ENCODE measurements at places on chromosomes 2 and 18.

GRCh38 chr2:53455094-53455493, 312.5 kb upstream of the CHAC2 start:
- DNase-seq = no peak

GRCh38 chr2:140972724-140973123, 1158.1 kb downstream of the LRP1B start:
- no peak for DNase-seq

DNA sequence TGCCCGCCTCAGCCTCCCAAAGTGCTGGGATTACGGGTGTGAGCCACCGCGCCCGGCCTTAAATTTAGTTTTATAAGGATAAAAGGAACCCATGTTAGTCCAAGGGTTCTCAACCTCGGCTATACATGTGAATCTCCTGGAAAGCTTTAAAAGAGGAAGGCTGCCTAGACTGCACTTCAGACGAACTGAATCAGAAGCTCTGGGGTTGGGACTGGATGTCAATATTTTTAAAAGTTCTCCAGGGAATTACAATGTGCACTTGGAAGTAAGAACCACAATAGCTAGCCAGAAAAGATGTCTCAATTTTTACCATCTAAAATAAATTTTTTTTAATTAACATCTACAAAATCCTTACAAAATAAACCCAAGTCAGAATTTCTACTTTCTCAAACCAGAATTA, 10.1 kb downstream of the LMAN2L start:
- DNase-seq = no peak

DNA sequence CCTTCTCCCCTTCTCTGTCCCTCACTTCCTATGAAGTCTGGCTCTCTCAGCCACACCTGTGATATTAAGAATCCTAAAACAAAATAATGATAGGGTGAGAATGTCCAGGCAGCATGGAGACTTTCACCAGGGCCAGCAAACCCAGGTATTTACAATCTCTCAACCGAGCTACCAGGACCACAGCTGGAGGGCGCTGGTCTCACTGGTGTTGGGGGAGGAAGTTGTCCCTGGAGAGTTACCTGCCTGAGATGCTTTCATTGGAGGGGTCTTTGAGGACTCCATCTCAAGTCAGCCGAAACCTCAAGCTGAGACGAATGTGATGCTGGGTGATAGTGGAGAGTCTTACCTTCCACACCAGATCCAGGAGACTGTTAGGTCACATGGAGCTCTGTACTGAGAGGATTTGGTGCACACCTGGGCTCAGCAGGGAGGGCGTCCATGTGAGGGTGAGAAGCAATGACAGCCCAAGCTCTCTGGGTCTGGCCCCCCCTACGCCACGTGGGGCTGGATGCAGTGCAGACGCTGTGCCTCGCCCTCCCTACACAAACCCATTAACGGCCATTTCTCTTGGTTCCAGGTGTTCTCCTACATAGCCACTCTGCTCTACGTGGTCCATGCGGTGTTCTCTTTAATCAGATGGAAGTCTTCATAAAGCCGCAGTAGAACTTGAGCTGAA, 27.4 kb downstream of the MAL start:
- no peak for DNase-seq

DNA sequence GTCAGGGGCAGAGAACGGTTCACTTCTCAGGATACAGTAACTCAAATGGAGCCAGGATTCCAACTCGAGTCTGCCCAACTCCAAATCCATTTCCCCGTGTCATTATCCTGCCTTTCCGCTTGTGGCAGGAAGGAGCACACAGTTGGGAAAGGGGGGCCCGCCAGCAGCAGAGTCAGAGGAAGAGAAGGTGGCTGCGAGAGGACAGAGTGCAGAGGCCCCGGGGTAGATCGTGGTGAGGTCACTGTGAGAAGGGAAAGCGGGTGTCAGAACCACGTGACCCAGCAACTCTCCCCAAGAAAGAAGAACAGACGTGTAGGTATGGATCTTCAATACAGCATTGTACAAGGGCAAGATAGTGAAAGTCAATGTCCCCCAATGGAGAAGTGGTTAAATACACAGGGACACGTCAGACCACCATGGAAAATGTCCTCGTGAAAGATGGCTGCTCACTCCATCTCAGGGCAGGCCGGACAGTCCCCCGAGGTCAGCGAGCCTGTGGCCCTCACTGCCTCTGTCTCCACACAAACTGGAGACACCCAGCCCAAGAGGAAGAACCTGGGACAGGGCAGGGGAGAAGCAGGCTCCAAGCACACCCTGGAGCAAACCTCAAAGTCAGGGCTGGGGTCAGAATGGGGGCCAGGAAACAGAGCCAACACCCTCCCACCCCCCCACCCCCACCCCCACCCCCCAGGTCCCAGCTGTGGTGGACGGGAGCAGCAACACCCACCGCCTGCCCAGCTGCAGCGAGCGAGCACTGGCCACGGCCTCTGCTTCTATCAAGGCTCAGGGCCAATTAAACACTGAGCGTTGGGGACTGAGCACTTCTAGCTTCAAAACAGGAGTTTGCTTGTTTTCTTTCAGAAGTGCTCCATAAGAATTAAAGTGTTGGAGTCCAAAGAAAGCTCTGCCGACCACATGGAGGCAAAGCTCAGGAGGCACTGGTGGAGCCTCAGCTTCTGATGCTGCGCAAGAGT, 92.7 kb downstream of the EIPR1 start:
- DNase-seq = no peak

GRCh38 chr18:24461996-24462395, 1.6 kb downstream of the HRH4 start:
- DNase-seq = no peak

DNA sequence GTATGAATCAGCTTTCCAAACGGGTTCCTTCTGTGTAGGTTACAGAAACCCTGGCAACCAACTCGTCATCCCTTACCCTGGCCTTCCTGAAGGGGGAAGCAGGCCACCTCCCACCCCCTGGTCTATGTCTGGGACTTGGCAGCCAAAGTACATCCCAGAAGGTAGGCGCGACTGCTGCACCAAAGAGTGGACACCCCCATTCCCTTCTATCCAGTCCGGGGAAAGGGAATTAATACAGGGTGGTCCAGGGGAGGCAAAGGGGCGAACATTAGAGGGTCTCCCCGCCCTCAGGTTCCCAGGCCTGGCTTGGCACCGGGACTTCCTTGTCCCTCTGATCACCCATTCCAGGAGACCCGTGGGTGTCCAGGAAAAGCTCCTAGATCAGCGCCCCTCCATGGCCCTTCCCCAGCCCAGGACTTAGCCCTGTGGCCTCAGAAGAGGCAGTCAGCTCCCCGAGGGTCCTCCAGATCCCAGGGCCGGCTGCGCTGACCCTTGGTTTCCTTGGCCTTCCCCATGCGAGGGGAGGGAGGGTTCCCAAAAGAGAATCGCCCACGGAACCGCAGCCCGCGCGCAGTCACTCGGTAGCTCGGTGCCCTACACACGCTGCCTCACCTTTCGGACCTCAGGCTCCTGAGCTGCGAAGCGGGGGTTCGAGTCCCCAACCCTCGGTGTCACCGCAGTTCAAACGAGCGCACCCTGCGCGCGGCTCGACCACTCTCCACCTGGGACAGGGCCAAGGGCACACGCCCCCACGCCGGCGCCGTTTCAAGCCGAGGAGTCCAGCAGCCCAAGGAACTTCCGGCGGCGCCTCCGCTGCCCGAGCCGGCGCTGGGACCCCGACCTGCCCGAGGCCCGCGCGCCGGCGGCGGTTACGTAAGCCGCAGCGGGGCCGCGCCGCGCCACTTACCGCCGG, at the start of gene PER2:
PER2 (minus strand) TSS at position 874 of the 913 bp plus-strand sequence. CDS start 10,674 bp downstream, outside the sequence.
- peak; percentile 54 for DNase-seq

DNA sequence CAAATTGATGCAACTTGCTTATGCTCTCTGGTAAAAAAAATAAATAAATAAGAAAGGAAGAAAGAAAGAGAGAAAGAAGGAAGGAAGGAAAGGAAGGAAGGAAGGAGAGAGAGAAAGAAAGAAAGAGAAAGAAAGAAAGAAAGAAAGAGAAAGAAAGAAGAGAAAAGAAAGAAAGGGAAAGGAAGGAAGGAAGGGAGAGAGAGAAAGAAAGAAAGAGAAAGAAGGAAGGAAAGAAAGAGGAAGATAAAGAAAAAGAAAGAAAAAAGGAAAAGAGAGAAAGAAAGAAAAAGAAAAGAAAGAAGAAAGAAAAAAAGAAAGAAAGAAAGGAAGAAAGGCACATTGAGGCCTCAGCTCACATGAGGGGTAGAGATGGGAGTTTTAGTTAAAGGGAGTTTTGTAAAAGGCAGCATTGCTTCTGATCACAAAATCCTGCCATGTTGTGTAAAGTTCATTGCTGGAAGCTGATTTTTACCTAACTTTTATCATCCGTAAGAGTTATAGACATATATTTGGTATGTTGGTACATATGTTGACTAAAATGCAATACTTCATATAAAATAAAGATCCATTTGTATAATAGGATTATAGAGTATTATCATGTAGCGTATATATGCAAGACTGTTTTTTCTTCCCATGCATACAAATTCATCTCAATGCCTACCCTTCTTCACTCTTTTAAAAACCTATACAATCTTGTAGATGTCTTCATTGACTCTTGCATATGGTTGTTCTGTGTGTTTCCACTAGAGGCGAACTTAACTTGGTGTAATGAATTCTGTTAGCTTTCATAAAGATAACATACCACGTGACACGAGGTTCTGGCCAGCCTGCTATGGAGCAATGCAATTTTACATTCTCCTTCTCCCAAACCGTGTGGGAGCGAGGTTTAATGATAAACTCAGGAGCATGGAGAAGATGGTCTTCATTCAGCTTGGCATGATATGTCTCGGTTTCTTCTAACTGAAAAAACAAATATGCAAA, 32.8 kb downstream of the MYOM1 start:
- DNase-seq = peak; percentile 23

GRCh38 chr2:168136392-168136977, 110.9 kb downstream of the STK39 start:
- DNase-seq = peak; percentile 50

GRCh38 chr2:217994776-217995274, 8.0 kb downstream of the TNS1 start:
- no peak for DNase-seq

Data from SW480 (cell line).